Activated T-helper 1 cell treated with anti-CD3 and anti-CD28 coated beads, Interleukin-2, amount 50 U/mL, for 16 hours (primary cell): ENCODE measurements at places on chromosomes 12 and 14.

DNA sequence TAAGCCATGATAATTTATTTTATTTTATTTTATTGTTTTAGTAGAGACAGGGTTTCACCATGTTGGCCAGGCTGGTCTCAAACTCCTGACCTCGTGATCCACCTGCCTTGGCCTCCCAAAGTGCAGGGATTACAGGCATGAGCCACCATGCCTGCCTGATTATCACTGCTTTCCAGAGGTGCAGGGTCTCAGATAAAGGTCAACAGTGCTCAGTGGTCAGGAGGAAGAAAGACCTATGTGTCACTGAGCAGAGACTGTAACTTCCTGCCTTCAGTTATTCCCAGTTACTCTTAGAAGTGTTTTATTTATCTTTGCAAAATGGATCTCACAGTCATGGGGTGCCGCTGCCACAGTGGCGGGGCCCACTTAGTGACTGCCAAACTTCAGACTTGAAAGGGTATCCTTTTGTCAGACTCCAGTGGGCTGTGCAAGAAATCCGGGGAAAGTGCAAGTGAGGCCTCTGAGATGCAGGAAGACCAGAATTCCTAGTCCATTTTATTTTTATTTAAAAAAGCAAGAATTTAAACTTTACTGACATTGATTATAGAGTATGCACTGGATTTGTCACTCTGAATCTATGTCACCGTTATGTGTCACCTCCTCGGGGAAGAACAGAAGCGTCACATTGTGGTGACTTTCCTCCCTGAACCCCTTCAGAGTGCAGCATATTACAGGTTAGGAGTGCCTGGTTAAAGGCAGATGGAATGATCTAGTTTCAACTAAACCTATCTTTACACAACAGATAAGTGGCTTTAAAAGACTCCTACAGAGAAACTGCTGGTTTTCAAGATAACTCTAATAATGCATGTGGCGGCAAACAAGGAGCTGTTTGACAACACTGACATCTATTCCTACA, 59.1 kb upstream of the BICD1 start:
- DNase-seq: no peak

- DNase-seq: no peak
These were observed 174.7 kb upstream of the DAAM1 start for GRCh38 chr14:59013672-59014298.

DNA sequence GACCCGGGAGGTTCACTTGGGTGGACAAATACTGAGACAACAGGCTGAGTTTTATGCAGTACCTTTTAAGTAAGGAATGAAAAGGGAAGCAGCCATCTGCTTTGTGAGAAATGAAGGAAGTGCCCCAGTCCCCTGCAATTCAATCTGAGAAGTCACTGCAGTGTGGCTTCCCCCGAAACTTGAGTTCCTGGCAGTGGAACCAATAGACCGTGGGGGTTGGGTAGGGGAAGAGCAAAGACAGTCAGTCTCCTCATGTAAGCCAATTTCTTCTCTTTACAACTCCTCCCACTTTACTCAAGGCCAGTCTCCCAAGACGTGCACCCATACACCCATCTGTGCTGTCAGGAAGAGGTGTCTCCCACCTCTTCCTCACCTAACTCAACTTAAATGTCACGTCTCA, 206.5 kb downstream of the BCAT1 start:
- DNase-seq: no peak

GRCh38 chr12:19633641-19634040, 194.3 kb downstream of the AEBP2 start:
- no peak for DNase-seq

- DNase-seq: no peak
These were observed 325 bp downstream of the C12orf60 start for GRCh38 chr12:14803830-14804160.

GRCh38 chr14:101072945-101073597, 169.5 kb upstream of the RTL1 start:
- DNase-seq: no peak

DNA sequence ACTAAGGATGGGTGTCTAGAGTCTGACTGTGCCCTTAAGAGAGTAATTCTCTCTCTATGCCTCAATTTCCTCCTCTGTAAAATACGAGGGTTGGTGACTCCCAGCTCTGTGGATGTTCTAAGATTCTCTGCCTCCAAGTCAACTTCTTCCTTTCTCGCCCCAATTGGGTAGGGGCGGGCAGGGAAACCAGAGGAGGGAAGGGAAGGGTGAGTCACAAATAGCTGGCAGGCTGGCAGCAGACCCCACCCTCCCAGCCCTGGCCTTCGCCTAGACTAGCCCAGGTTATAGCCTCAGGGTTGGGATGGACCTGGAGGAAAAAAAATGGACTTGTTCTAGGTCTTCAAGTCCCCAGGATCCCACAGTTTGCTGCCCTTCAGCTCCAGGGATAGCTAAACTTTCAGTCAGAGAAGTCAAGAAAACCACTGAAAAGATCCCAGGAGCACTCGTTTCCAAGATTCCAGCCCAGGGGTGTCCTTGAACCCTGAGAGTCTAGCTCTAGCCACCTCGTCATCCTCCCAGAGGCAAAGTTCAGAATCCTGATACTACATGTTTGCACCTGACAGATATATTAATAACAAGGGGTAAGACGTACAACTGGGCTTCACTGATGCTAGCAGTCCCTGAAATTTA, 2.3 kb downstream of the DGKA start:
- DNase-seq: no peak
